HuH-7 (cell line): ENCODE measurements at places on chromosomes 6 and 20.
A peak's percentile ranks its signal among the peaks of the same experiment; 100 is the strongest.

DNA sequence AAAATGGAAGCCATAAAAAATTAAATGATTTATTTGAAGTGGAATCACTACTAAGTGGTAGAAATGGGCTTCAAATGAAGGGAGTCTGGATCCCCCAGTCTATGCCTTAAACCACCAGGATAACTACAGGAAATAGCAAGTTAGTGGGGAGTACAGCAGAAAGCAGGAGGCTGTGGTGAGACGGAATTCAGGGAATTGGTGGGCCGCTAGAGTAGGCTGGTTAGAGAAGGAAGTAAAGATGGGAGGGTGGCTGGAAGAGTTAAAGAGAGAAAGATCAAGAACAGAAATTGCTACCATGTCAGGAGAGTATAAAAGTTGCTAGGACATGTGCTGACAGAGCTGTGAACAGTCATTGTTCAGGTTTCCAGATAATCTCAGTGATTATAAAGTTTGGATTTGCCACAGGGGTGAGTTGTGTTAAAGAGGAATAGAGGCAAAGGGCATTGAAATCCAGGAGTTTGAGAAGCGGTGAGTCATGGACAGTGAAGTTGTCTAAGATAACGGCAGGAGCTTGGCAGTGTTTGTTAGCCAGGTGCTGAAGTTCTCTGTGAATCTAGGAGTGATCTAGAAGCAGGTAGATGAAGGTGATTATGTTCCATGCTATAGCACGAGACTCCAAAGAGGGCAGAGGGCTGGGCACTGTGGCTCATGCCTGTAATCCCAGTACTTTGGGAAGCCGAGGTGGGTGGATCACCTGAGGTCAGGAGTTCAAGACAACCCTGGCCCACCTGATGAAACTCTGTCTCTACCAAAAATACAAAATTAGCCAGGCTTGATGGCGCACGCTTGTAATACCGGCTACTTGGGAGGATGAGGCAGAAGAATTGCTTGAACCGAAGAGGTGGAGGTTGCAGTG, 13.7 kb upstream of the HINT3 start:
- DNase-seq, result no peak

DNA sequence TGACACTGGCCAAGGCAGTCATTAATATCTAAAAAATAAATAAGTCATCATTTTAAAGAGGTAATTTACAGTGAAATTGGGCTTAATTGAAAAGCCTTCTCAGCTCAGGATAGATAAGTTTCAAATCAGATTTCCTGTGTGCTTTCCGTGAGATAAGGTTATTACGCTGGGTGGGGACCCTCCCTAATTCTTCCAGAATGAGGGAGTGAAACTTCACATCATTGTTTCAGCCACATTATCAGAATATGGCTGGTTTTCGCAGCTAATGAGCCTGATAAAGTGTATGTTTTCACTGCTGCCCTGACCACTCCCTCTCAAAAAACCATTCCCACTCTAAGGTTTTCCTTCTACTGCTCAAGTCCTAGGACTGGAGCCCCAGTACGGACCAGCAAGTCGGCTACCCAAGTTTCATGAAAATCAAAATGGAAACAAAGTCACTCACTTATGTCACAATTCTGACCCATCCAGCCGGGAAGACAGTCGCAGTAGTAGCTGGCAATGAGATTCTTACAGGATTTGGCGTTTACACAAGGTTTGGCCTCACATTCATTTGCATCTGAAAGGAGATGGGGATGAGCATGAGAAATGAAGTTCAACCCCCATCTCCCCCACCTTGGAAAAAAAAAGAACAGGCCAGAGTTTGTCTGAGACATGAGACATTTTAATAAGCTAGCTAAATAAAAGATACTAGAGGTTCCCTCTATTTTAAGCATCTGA, 24.6 kb downstream of the JAG1 start:
- DNase-seq, result no peak

DNA sequence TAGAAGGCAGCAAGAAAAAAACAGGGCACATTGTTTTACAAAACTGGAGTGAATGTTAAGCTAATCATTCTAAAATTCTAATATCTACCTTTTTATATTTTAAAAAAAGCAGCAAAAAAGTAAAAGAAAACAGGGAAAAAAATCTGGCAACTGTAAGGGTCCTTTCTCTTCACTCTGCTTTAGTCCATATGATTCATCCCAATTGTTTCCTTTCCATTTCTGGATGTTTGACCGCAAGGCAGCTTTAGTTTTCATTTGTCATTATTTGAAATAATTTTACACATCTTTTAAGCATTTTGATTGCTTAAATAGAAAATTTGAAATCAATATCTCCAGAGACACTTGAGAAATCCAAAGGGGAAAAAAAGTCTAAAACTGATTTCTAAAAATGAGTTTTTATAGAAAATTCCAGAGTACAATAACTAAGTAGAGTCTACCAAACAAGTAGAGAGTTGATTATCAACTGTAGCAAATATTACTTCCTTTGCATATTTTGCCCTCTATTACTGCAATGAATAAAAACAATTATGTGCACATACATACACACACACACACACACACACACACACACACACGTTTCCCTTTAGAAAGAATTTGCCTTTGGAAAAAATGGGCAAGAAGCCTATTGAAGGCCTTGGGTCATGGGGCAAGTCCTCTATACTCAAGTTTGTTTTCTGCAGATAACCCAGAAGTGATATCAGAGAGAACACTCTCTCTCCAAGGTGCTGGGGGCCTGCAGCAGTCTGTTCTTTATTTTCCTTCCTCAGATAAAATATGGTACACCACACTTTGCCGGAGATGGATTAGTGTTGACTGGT, 259.7 kb downstream of the HACE1 start:
- no peak for DNase-seq

GRCh38 chr6:46903175-46903574, 18.6 kb downstream of the ADGRF5 start:
- DNase-seq, result peak; percentile 42

- no peak for DNase-seq
These were observed 165.4 kb downstream of the TAF4 start for GRCh38 chr20:61900011-61900944.

DNA sequence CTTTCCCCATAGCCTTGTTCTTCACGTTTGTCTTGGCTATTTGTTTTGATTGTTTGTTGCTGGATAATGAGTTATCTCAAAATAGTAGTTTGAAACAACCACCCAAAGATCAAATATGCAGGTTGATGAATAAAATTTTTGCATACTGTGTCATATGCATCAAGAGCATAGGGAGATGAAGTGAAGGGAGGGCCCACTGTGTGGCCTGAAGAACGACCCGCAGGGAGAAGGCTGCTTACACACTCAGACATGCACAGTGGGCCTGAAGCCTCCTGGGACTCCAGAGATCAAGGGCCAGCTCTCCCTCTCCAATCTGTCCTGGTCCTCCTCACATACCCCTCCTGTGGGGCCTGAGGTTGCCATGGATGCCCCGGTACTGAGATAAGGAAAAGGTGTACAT, 16.2 kb upstream of the TREM2 start:
- DNase-seq, result no peak

GRCh38 chr6:35573495-35574110, 60.9 kb upstream of the TULP1 start:
- no peak for DNase-seq

GRCh38 chr6:145090801-145091585, 644.3 kb downstream of the EPM2A start:
- peak; percentile 65 for DNase-seq

DNA sequence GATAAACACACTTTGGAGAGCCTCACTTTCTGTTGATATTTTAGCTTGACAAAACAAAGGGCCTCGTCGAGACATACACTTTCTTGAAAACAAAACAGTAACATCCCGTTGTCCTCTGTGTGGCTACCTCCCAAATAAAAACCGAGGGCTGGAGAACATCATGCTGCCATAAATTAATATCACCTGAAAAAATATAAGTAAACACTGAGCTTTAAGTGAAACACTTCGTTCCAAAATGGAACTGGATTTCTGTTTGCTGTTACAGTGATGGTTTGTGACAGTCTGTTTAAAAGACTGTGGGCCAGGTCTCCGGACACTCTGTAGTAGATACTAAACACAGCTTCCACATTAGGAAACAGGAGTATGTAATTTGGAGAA, 187.2 kb downstream of the SMOC2 start:
- no peak for DNase-seq

DNA sequence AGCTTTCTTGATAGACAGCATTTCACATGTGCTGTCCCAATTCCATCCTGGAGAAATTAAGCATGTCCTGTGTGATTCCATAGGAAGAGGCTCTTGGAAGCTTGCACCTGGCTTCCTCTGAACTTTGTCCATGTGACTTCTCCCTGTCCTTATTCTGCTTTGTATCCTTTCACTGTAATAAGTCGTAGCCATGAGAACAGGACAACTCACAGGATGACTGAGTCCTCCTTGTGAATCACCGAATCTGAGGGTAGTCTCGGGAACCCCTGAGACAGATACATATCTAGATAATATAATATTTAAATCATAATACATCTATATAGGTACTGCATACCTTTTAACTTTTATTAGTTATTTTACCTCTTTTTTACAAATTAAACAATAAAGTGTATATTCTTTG, 156.7 kb upstream of the THEMIS start:
- no peak for DNase-seq

- no peak for DNase-seq
These were observed 6.6 kb upstream of the SPO11 start for GRCh38 chr20:57323034-57323433.

DNA sequence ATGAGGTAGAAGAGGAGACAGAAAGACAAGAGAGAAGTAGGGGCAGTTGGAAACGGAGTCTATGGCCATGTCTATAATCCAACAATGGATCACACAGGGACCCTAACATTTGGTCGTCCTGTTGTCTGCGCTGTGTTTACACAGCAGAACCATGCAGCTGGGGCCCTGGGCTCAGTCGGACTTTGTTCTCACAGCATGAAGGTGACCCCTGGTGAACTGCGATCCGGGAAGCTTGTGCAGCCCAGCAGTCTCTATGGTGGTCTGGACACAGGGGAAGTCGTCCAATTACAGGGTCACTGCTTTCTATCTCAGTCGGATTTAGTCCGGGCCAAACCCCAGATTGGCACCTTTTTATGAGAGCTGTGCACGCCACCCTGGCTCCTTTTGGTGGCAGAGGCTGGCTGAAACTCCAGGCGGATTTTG, 153.6 kb downstream of the FOXA2 start:
- DNase-seq, result peak; percentile 70

DNA sequence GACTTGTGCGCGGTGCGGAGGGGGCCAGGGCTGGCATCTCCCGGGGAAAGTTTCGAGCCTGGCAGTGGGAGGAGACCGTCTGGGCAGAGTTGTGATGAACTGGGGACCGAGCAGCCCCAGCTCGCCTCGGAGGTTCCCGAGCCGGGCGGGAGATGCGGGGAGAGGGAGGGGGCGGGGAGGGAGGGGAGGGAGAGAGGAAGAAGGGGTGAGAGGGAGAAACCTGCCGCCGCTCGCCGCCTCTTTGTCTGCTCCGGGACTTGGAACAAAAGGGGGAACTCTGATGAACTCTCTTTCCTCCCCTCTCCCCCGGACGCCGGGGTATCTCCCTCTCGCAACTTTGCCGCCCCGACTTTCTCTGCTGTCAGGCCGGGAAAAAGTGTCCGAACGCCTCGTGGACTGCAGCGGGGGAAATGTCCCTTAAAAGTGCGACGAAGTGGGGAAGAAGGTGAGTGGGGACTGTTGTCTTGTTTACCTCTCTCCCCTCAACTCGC, 72.7 kb downstream of the SOX4 start:
- DNase-seq, result no peak

GRCh38 chr6:159203304-159204005, 34.3 kb downstream of the FNDC1 start:
- no peak for DNase-seq

DNA sequence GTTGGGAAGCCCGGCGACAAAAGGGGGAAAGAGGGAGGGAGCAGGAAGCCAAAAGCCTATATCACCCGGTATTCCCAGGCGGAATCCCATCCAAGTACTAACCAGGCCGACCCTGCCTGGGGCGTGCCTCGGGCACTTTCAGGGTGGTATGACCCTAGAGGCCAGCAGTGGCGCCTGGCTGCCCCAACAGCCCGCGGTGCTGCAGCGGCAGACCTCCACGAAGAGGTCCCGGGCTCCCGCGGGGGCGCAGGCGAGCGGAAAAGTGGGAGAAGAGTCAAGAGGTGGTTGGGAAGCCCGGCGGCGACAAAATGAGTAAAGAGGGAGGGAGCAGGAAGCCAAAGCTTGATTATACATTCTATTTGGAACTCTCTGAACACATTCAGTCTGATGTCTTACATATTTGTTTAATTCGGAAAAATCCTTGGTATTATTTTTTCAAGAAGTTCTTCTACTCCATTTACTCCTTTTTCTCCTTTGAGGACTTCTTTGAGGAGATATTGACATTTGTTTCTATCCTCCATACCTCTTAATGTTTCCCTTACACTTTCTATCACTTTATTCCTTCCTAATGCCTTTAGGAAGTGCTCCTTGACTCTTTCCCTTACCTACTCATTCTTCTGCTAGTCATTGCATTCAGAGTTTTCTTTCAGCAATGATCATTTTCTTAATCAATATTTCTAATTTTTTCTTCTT, 11.5 kb downstream of the TREML4 start:
- DNase-seq, result no peak

DNA sequence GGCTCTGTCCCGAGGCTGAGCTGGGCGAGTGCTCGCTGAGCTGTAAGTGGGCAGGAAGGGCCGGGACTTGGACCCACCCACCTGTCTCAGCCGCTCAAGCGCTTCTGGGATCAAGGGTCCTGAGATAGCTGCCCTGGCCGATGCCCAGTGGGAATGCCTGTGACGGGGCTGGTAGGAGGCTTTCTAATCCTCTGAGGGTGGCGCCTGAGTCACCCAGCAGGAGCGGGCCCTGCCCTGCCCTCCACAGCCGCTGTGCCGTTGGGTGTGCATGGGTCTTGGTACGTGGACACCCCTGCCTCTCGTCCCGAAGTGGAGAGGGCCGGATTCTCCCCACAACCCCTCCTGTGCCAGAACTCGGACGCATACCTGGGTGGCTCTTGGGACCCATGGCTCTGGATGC, 43.1 kb upstream of the GATA5 start:
- no peak for DNase-seq

DNA sequence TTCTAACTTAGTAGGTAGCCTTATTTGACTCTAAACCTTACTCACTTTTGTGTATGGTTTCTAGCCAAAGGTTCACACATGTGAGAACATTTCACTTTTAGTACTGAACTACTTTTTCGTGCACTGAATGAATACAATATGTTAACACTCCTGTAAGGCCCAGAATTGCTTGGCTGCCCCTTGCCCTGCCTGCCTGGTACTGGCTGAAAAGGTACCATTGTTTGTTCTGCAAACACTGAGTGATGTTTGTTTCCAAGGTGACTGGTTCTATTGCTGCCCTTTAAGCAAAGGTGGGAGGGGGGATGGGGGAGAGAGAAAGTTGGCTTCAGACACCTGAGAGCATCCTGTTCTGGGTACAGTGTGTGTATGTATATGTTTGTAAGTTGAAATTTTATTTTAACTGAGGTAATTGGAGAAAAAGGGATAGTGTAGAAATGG, 31.2 kb downstream of the RREB1 start:
- peak; percentile 70 for DNase-seq

DNA sequence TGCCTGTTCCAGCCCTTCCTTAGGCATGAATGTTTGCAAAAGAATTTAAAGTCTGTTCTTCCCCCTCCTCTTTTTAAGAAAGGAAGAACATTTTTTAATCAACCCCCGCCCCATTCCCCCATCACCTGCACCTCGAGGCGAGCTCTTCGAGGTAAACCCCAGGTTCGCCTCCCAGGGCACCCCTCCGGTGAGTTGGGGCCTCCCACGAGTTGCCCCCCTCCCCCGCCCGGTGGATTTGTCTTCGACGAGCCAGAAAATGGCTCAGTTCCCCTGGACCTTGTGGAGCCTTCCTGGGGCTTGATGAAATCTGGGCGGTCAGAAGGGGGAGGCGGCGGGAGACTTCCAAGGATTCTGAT, 256 bp upstream of the OVOL2 start:
- no peak for DNase-seq
